ENCODE measurements at places on chromosomes 13 and 19.

DNA sequence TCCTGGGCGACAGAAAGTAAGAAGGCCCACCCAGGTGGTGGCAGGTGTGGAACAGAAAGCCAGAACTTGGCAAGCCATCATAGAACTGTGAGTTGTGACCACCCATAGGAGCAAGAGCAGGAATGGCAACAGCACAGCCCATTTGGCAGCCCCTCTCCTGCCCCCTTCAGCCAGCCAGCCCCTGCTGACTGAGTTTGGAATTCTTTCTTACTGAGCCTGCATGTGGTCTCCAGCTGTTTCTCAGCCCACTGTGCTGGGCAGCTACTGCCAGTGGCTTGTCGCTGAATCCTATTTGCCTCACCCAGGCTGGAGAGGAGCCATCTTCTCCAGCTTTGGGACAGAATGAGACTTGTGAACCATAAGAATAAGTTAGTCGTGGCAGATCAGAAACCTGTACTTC lies 28.3 kb downstream of the CNMD start:
- H3K36me3 ChIP-seq: no peaks in the 10 kb centered on the region
- H3K4me1 ChIP-seq: no peaks in the 10 kb centered on the region
- H3K27ac ChIP-seq: no peak overlapping the region
- DNase-seq: no peak
- no peak overlapping the region for H3K4me3 ChIP-seq

DNA sequence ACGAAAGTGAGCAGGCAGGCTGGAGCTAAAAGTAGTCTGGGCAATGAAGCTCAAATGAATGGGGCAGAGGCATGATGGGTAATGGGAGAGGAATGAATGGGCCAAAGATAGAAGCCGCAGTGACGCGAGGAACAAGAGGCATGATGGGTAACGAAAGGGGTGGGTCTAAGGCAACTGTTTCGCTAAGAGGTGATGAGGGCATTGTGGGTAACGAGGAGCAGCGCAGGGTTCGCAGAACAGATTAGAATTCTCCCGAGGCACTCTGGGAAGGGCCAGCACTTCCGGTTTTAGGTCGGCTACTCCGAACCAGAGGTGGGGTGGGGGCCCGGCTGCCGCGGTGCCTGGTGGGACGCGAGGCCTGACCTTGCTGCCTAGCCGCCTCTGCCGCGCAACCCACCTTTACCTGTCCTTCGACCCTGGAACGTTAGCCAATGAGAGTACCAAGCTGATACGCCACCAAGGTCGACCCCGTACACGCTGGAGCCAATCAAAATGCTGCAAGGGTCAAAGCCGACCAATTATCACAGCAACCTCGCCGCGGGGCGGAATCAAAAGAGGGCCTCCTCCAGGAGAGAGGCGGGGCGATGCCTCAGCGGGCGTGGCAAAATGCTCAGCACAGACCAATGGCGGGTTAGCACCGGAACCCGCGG lies 563 bp upstream of the TOMM40 start:
- H3K4me1 ChIP-seq: peaks cover 27% of the 10 kb centered on the region
- peak overlapping the region; percentile 95 for H3K27ac ChIP-seq
- H3K27me3 ChIP-seq: no peaks in the 10 kb centered on the region
- peaks cover 57% of the 10 kb centered on the region for H3K36me3 ChIP-seq
- no peak for DNase-seq

DNA sequence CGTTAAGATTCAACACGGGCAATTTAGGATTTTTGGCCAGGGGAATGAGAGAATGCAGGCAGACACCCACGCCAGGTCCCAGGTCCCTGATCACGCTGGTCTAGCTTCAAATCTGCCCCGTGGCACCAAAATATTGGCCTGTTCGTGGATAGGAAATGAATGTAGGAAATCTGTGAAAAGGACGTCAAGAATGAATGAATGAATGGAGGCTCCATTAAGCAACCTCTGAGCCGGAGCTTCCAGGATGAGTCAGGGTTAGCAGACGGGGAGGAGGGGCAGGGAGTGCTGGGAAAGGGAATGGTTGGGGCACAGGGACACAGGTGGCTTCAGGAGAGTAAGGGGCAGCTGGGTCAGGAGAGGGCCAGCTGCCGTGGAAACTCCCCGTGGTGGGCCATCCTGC lies 4.2 kb downstream of the SULT2B1 start:
- H3K27me3 ChIP-seq: peaks cover 4% of the 10 kb centered on the region
- no peak overlapping the region for H3K4me3 ChIP-seq
- DNase-seq: no peak
- H3K36me3 ChIP-seq: no peaks in the 10 kb centered on the region
- H3K27ac ChIP-seq: no peak overlapping the region

- no peak overlapping the region for H3K4me3 ChIP-seq
- H3K4me1 ChIP-seq: no peaks in the 10 kb centered on the region
- no peak for DNase-seq
Observed at GRCh38 chr19:11223200-11223599, 16.2 kb upstream of the ANGPTL8 start.

GRCh38 chr13:101493541-101493940 lies 41.1 kb downstream of the ITGBL1 start:
- no peaks in the 10 kb centered on the region for H3K27me3 ChIP-seq
- no peak overlapping the region for H3K4me3 ChIP-seq
- DNase-seq: no peak
- no peak overlapping the region for H3K27ac ChIP-seq
- no peaks in the 10 kb centered on the region for H3K36me3 ChIP-seq

GRCh38 chr19:1243768-1244692 lies 2.5 kb downstream of the ATP5F1D start:
- peak; percentile 91 for DNase-seq
- no peaks in the 10 kb centered on the region for H3K27me3 ChIP-seq
- H3K4me1 ChIP-seq: peaks cover 69% of the 10 kb centered on the region
- H3K27ac ChIP-seq: peak overlapping the region; percentile 81
- peaks cover 4% of the 10 kb centered on the region for H3K36me3 ChIP-seq
- peak overlapping the region; percentile 42 for H3K4me3 ChIP-seq

DNA sequence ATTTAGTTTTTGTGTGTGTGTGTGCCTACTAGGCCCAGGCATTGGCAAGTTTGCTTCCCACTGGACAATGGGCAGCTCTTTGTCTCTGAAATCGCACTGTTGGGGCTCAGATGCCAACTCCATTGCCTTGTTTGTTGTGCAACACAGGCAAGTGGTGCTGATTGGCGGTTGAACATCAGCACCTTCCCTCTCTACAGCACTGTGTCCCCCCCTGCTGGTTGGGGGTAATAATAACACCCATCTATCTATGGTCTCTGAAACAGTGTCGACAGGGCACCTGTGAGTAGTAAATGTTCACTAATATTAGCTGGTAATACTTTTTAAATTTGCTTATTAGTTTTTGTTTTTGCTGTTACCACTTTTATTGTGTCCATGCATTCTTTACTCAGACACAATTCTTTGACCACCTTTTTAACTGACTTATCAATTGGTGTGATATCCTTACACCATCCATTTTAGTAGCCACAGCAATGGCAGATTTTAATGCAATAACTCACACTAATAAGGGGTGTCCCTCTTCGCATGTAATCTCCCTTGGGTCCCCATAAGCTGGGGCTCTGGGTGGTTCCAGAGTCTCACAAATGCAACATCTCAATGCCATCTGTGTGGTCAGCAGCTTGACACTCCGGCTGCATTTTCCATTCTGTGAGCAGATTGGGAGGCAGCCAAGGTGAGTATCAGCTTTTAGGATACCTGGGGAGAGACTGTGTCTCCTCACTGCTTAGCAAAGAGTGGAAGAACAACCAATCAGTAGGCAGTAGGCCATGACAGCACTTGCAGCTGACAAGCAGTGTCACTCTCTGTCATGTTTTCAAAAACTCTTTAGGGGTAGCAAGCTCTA lies 47.7 kb upstream of the UQCRFS1 start:
- H3K27me3 ChIP-seq: peaks cover 8% of the 10 kb centered on the region
- H3K4me1 ChIP-seq: no peaks in the 10 kb centered on the region
- no peak overlapping the region for H3K27ac ChIP-seq
- no peaks in the 10 kb centered on the region for H3K36me3 ChIP-seq
- H3K4me3 ChIP-seq: no peak overlapping the region

DNA sequence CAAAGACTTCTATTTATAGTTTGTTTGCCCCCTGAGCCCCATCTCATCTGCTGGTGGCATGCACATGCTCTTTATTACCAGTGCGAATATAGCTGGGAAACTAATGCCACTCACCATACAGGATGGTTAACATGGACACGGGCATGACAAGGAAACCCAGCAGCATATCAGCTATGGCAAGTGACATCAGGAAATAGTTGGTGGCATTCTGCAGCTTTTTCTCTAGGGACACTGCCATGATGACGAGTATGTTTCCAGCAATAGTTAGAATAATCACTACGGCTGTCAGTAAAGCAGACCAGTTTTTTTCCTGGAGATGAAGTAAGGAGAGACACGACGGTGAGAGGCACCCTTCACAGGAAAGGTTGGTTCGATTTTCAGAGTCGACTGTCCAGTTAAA lies 1.5 kb downstream of the HTR2A start:
- H3K36me3 ChIP-seq: no peaks in the 10 kb centered on the region
- peaks cover 11% of the 10 kb centered on the region for H3K4me1 ChIP-seq
- H3K27me3 ChIP-seq: peaks cover 3% of the 10 kb centered on the region

GRCh38 chr19:45601115-45601514 lies 897 bp downstream of the GPR4 start:
- H3K4me1 ChIP-seq: peaks cover 41% of the 10 kb centered on the region
- no peak for DNase-seq
- H3K4me3 ChIP-seq: peak overlapping the region; percentile 61
- H3K27ac ChIP-seq: peak overlapping the region; percentile 68

DNA sequence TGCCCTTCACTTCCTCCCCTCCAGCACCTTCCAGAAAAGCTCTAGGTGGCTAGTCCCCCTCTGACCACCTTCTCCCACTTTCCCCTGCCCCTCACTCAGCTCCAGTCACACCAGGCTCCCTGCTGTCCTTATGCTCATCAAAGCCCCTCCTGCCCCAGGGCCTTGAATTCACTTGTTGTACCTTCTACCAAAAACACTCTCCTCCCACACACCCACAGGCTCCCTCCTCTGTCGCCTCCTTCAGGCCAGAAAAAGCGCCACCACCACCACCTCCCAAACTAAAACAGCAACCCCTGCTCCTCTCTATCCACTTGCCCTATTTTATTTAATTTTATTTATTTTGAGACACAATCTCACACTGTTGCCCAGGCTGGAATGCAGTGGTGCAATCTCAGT lies 4.8 kb upstream of the CEACAM16 start:
- no peaks in the 10 kb centered on the region for H3K27me3 ChIP-seq
- DNase-seq: no peak
- peak overlapping the region; percentile 73 for H3K27ac ChIP-seq
- no peaks in the 10 kb centered on the region for H3K36me3 ChIP-seq
- peaks cover 57% of the 10 kb centered on the region for H3K4me1 ChIP-seq
- H3K4me3 ChIP-seq: no peak overlapping the region

DNA sequence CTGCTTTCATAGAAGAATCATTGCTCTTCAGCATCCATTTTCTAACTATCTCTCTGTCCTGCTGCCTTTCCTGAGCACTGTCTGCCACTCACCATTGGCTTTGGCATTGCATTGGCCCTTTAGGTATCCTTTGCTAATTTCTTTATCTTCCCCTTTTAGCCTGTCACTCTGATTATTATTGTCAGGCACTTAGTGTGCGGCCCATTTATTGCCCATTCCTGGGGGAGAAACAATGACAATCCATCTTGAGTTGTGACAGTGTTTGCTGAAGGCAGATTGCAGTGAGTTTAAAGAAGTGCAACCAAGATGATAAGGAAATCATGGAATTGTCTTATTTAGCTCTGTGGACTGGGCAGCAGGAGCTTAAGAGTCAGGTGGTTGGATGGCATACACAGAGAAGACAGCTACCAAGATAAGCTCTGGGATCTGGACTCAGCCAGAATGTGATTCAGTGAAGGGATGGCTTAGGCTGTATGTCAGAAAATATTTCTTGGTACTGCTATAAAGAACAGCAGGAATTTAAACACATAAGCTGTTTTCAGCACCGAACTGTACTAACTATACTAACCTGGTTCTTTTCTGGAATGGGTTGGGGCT lies 25.3 kb downstream of the B3GLCT start:
- no peak overlapping the region for H3K4me3 ChIP-seq
- H3K36me3 ChIP-seq: no peaks in the 10 kb centered on the region
- no peaks in the 10 kb centered on the region for H3K4me1 ChIP-seq
- DNase-seq: no peak
- no peaks in the 10 kb centered on the region for H3K27me3 ChIP-seq

DNA sequence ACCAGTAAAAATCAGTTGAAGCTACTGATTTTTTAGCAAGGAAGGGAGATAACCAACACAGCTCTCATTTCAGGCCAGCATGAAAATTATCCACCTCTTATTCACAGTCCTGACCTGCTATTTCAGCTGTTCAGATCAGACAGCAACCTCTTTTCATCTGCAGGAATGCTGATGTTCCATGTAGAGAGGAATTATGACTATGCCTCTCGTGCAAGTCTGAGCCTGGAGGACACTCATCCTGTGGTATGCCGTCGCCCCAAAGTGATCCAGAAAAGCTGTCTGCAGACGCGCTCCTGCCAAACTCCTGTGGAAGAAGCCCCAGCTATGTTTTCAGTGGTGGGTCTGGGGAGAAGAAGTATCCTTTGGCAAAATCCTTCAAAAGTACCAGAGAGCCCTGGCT lies 563.5 kb upstream of the SLITRK1 start:
- H3K4me1 ChIP-seq: no peaks in the 10 kb centered on the region
- no peaks in the 10 kb centered on the region for H3K36me3 ChIP-seq
- H3K4me3 ChIP-seq: no peak overlapping the region
- H3K27me3 ChIP-seq: no peaks in the 10 kb centered on the region
- H3K27ac ChIP-seq: no peak overlapping the region
- DNase-seq: no peak

- peaks cover 20% of the 10 kb centered on the region for H3K4me1 ChIP-seq
- no peaks in the 10 kb centered on the region for H3K36me3 ChIP-seq
- peak overlapping the region; percentile 33 for H3K4me3 ChIP-seq
- H3K27ac ChIP-seq: peak overlapping the region; percentile 77
Observed at GRCh38 chr19:8194528-8195267, 14.5 kb upstream of the CERS4 start.

- H3K4me3 ChIP-seq: no peak overlapping the region
- no peaks in the 10 kb centered on the region for H3K36me3 ChIP-seq
- no peak for DNase-seq
- no peak overlapping the region for H3K27ac ChIP-seq
- H3K4me1 ChIP-seq: no peaks in the 10 kb centered on the region
Observed at GRCh38 chr13:42649141-42649540, 75.2 kb downstream of the TNFSF11 start.

DNA sequence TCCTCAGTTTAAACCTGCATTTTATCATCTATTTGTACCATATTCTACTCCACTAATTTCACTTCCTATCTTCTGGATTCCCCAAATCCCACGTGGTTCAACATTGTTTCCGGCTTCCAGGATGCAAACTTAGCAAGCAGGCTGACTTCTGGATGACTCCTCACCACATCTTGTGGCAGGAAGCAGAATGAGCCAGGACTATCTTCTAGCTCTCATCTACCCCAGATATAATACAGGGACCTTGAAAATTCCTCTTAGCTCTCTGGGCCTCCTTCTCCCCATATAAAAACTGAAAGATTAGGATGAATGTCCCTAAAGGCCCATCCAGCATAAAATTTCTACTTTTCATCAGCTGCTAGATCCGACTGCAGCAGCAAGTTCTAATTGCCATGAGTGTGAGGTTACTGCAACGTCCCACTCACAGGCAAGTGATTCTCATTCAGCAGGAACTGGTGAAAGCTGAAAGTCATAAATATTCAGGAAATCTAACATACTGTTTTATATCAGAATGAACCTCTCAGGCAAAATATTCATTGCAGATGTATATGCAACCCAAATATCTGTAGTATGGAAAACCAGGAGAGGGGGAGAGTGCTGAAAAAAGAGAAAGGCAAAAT lies 93.4 kb downstream of the KCTD12 start:
- no peaks in the 10 kb centered on the region for H3K36me3 ChIP-seq
- no peak for DNase-seq
- no peaks in the 10 kb centered on the region for H3K27me3 ChIP-seq
- peaks cover 24% of the 10 kb centered on the region for H3K4me1 ChIP-seq
- no peak overlapping the region for H3K4me3 ChIP-seq

All from lower lobe of right lung (tissue), 2 donors.